ENCODE measurements at places on chromosomes 3 and 15. TPM values are rescaled to one million over a fixed set of nuclear protein-coding genes. Genes with fewer than 3 reads are reported as not detected.

CHST14 gene
- polyA plus RNA-seq, result 4.7 TPM

POLQ gene
- 0.04 TPM for polyA plus RNA-seq

LDHAL6B gene
- polyA plus RNA-seq, result 0.03 TPM

ECE2 gene
- polyA plus RNA-seq, result not detected

GP5 gene
- polyA plus RNA-seq, result 0.09 TPM

LRRC34 gene
- 0.92 TPM for polyA plus RNA-seq

SNX22 gene
- 1.6 TPM for polyA plus RNA-seq

MORC1 gene
- not detected for polyA plus RNA-seq

RARRES1 gene
- polyA plus RNA-seq, result 147 TPM

ZNF660 gene
- 0.70 TPM for polyA plus RNA-seq

CADPS gene
- 0.04 TPM for polyA plus RNA-seq

TMEM108 gene
- polyA plus RNA-seq, result 1.5 TPM

MCTP2 gene
- 3.8 TPM for polyA plus RNA-seq

RASGRP1 gene
- 0.76 TPM for polyA plus RNA-seq

PDZRN3 gene
- polyA plus RNA-seq, result 45.8 TPM

SLC12A1 gene
- not detected for polyA plus RNA-seq

P3H2 gene
- 3.5 TPM for polyA plus RNA-seq

ETV5 gene
- polyA plus RNA-seq, result 3.4 TPM

CILP gene
- polyA plus RNA-seq, result 20.0 TPM

SI gene
- 0.05 TPM for polyA plus RNA-seq

AMOTL2 gene
- polyA plus RNA-seq, result 174 TPM

INKA1 gene
- 1.4 TPM for polyA plus RNA-seq

TRH gene
- polyA plus RNA-seq, result 0.18 TPM

CFAP20DC gene
- 0.36 TPM for polyA plus RNA-seq

PRC1 gene
- polyA plus RNA-seq, result 2.1 TPM

GOLGA6L7 gene
- polyA plus RNA-seq, result not detected

PTH1R gene
- polyA plus RNA-seq, result 6.1 TPM

TUSC7 gene
- not detected for polyA plus RNA-seq

STARD5 gene
- 1.2 TPM for polyA plus RNA-seq

IL17RE gene
- polyA plus RNA-seq, result 7.3 TPM

MEIS2 gene
- 9.0 TPM for polyA plus RNA-seq

UACA gene
- 11.6 TPM for polyA plus RNA-seq

NTRK3 gene
- polyA plus RNA-seq, result 3.0 TPM

C3orf85 gene
- polyA plus RNA-seq, result not detected

ATP13A5 gene
- polyA plus RNA-seq, result not detected

SKOR1 gene
- 0.40 TPM for polyA plus RNA-seq

KY gene
- polyA plus RNA-seq, result not detected

PCNP gene
- polyA plus RNA-seq, result 58.7 TPM

PRR20G gene
- polyA plus RNA-seq, result not detected

ALS2CL gene
- polyA plus RNA-seq, result 10.0 TPM

MESP2 gene
- polyA plus RNA-seq, result 1.5 TPM

GPX1 gene
- polyA plus RNA-seq, result 1,140 TPM

Data from adipose tissue (tissue), 3 donors.